ENCODE measurements at places on chromosomes 1 and 21.

DNA sequence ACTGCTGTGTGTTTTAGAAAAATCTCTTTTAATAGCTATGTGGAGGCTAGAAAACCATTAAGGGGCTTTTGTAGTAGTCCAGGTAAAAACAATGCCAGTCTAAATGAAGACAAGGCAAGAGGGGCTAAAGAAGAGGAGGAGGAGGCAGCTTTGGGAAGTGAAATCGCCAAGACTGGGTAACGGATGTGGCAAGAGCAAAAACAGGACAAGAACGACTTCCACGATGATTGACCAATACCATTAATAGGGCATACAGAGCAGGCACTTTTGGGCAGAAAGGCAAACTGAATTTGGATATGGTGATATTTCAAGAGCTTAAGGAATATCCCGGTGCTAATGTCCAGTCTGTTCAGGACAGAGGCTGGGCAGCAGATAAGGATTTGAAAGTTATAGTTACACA lies 22.0 kb downstream of the COA6 start:
- H3K4me3 ChIP-seq: no peak overlapping the region
- H3K4me1 ChIP-seq: peaks cover 29% of the 10 kb centered on the region
- H3K36me3 ChIP-seq: peaks cover 15% of the 10 kb centered on the region
- H3K27me3 ChIP-seq: no peaks in the 10 kb centered on the region
- no peak for DNase-seq
- no peak overlapping the region for H3K27ac ChIP-seq

DNA sequence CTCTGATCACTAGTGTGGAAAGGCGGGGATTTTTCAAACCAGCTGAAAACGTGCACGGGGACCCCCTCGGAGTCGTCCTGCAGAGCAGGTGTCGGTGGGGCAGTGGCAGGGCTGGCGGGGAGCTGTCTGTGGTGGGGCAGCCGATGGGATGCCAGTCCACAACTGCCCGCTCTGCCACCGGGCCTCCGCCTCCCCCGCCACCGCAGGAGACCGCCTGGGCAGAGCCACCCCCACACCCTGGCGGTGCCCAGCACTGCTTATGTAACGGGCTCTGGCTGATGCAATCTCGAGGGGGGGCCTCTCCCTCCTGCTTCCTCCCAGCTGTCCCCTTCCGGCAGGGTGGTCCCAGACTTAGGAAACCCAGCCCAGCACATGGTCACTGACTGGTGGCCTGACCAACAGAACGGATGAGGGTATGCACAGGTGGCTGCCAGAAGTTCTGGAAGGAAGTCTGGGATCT lies 9.3 kb downstream of the CHD5 start:
- no peak overlapping the region for H3K27ac ChIP-seq
- H3K4me1 ChIP-seq: no peaks in the 10 kb centered on the region
- DNase-seq: no peak

- no peak within 1 kb of the TSS for H3K27ac ChIP-seq
- peak; percentile 20 for DNase-seq
- no peaks in the 10 kb centered on the region for H3K36me3 ChIP-seq
- peak within 1 kb of the TSS; percentile 21 for H3K4me3 ChIP-seq
These were observed at the start of gene SGIP1 for GRCh38 chr1:66533804-66534740. Gene SGIP1, plus strand, starts transcription at chr1:66534153. Its CDS starts 206 bp downstream, at chr1:66534359.

GRCh38 chr1:6870086-6870485 lies 84.8 kb downstream of the CAMTA1 start:
- no peaks in the 10 kb centered on the region for H3K36me3 ChIP-seq
- no peak for DNase-seq
- H3K27ac ChIP-seq: no peak overlapping the region
- peaks cover 28% of the 10 kb centered on the region for H3K4me1 ChIP-seq
- H3K27me3 ChIP-seq: no peaks in the 10 kb centered on the region

- H3K4me3 ChIP-seq: no peak overlapping the region
- H3K27me3 ChIP-seq: peaks cover 17% of the 10 kb centered on the region
- no peak for DNase-seq
- no peaks in the 10 kb centered on the region for H3K4me1 ChIP-seq
- H3K27ac ChIP-seq: no peak overlapping the region
These were observed 113.8 kb upstream of the DNAH14 start for GRCh38 chr1:224815647-224816046.

DNA sequence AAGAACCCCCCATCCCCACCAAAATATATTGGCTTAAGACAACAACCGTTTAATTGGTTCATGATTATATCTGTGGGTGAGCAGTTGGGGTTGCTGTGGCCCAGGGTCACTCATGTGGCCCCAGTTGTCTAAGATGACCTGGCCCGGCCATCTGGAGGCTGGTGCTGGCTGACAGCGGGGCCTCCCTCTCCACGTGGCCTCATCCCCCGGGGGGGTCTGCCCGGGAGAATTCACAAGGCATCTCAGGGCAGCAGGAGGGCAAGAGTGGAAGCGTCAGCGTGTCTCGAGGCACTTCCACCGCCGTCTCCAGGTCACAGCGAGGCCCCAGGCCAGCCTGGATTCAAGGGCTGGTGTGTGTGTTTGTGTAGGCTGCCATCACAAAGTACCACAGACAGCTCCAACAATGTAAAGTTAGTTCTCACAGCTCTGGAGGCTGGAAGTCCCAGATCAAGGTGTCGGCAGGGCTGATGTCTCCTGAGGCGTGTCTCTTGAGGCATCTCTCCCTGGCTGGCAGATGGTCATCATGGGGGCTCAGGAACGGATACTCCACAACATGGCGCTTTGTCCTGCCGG lies 11.0 kb upstream of the UTS2 start:
- no peaks in the 10 kb centered on the region for H3K27me3 ChIP-seq
- H3K36me3 ChIP-seq: no peaks in the 10 kb centered on the region
- no peak overlapping the region for H3K27ac ChIP-seq
- no peaks in the 10 kb centered on the region for H3K4me1 ChIP-seq
- DNase-seq: no peak

GRCh38 chr1:169024800-169025271 lies 81.7 kb upstream of the ATP1B1 start:
- no peak for DNase-seq
- H3K4me1 ChIP-seq: no peaks in the 10 kb centered on the region
- H3K4me3 ChIP-seq: no peak overlapping the region
- H3K27ac ChIP-seq: no peak overlapping the region
- peaks cover 31% of the 10 kb centered on the region for H3K27me3 ChIP-seq

- no peaks in the 10 kb centered on the region for H3K4me1 ChIP-seq
- no peaks in the 10 kb centered on the region for H3K36me3 ChIP-seq
- DNase-seq: no peak
- no peaks in the 10 kb centered on the region for H3K27me3 ChIP-seq
- no peak overlapping the region for H3K4me3 ChIP-seq
These were observed 15.4 kb downstream of the ZP4 start for GRCh38 chr1:237875291-237875690.

DNA sequence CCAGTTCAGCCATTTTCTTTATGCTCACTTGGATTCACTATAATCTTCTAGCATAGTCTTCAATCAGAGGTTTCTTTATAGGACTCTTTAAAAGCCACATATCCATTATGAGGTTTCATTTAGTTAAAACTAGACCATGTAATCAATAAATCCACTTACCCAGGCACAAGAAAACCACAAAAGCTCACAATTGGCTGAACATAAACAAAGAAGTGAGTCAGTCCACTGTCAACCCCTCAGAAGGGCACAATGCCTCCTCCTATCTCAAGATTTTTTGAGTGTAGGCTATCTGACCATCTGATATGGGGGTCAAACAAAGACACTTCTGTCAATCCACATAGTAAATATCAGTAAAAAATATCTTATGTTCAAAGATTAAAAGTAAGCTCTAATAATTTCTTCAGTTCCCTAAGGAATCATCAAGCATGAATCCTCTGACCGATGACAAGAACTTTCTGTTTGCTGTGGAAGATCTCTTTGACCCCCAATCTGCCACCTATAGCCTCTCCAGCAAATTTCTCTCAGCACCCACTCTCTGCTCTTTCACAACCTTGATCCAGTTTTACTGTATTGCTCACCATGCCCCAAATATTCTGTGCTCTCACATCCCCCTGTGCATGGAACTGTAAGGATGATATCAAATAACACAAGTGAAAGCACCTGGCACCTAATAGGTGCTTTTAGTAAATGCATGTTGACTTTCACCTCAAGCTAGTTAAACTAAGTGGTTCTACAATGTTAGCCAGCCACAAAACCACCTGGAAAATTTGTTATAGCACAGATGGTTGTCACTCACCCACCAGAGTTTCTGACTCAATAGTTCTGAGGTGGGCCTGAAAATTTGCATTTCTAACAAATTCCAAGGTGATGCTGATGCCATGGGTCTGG lies 16.7 kb downstream of the RAB3B start:
- peaks cover 14% of the 10 kb centered on the region for H3K27me3 ChIP-seq
- H3K27ac ChIP-seq: no peak overlapping the region
- DNase-seq: no peak

GRCh38 chr1:184753608-184754475 lies 816 bp downstream of the EDEM3 start:
- H3K4me3 ChIP-seq: peak overlapping the region; percentile 82
- peak overlapping the region; percentile 91 for H3K27ac ChIP-seq
- H3K4me1 ChIP-seq: peaks cover 42% of the 10 kb centered on the region
- peak; percentile 62 for DNase-seq
- H3K36me3 ChIP-seq: peaks cover 13% of the 10 kb centered on the region

DNA sequence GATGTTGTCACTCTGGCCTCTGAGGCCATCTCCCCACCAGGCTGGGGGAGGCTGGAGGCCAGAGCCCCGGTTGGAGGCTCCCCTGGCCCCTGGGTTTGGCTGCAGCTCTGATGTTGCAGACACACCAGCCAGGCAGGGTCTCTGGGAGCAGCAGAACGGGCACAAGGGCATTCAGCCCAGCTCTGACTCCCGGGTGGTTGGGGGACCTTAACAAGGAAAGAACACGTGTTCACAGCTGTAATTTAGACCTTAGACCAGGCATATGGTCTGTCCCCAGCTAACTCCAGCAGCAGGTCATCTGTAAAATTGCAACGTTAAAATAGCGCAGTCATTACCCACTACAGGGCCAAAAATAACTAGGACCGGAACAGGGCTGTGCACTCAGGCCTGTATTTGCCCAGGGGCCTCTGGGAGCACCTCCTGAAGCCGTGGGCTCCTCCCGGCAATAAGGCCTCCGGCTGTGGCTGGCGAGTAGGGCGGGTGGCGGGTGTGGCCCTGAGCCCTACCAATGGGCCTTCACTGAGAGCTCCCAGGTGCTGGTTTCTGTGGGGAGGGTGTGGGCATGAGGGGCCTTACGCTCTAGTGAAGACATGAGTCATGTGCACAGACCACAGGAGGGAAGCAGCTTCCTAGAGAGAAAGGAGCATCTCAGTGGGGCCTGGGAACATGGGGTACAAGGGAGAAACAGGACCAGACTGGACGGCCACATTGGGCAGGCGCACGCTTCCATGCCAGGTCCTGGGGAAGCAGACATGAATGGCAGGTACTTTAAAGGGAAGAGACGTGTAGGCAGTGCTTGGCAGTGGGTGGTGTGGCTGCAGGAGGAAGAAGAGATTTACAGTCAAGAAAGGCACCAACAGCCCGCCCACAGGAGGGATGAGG lies 6.1 kb downstream of the LDLRAP1 start:
- H3K36me3 ChIP-seq: peaks cover 50% of the 10 kb centered on the region
- H3K4me1 ChIP-seq: peaks cover 92% of the 10 kb centered on the region
- H3K27me3 ChIP-seq: no peaks in the 10 kb centered on the region
- peak overlapping the region; percentile 65 for H3K4me3 ChIP-seq
- DNase-seq: peak; percentile 90

DNA sequence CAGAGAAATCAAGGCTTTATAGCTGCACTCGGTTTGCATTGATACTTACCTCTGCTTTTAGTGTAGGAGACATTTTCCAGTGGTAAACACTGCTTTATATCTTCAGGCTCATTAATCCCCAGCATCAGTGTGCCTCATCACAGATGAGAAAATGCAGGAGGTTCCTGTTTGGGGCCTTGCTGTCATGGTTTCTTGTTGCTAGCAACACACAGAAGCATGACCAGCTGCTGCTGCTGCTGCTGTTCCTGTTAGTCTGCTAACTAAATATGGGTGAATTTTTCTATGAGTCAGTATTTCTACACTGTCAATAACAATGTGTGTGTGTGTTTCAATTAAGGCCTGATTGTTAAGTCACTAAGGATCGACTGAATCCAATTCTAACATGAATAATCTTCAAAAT lies 85.8 kb upstream of the RGS1 start:
- no peaks in the 10 kb centered on the region for H3K36me3 ChIP-seq
- DNase-seq: no peak
- H3K4me3 ChIP-seq: no peak overlapping the region
- H3K27me3 ChIP-seq: no peaks in the 10 kb centered on the region
- no peaks in the 10 kb centered on the region for H3K4me1 ChIP-seq

GRCh38 chr1:205837382-205837970 lies 12.5 kb downstream of the PM20D1 start:
- no peaks in the 10 kb centered on the region for H3K4me1 ChIP-seq
- H3K4me3 ChIP-seq: no peak overlapping the region
- H3K27me3 ChIP-seq: peaks cover 9% of the 10 kb centered on the region
- no peaks in the 10 kb centered on the region for H3K36me3 ChIP-seq
- no peak for DNase-seq
- H3K27ac ChIP-seq: no peak overlapping the region

GRCh38 chr1:33021567-33022431 lies 14.9 kb downstream of the AK2 start:
- H3K27me3 ChIP-seq: no peaks in the 10 kb centered on the region
- no peak overlapping the region for H3K4me3 ChIP-seq
- no peak for DNase-seq
- peak overlapping the region; percentile 33 for H3K27ac ChIP-seq

GRCh38 chr1:163528710-163529348 lies 207.1 kb downstream of the NUF2 start:
- H3K4me3 ChIP-seq: no peak overlapping the region
- no peaks in the 10 kb centered on the region for H3K4me1 ChIP-seq
- H3K36me3 ChIP-seq: no peaks in the 10 kb centered on the region
- H3K27ac ChIP-seq: no peak overlapping the region
- peak; percentile 24 for DNase-seq
- no peaks in the 10 kb centered on the region for H3K27me3 ChIP-seq

- H3K36me3 ChIP-seq: no peaks in the 10 kb centered on the region
- DNase-seq: no peak
- no peak overlapping the region for H3K4me3 ChIP-seq
- H3K27me3 ChIP-seq: peaks cover 15% of the 10 kb centered on the region
These were observed 712 bp upstream of the LAMB3 start for GRCh38 chr1:209652873-209653401.

GRCh38 chr1:114509596-114510273 lies 1.3 kb downstream of the TRIM33 start:
- peak overlapping the region; percentile 76 for H3K27ac ChIP-seq
- peaks cover 66% of the 10 kb centered on the region for H3K4me1 ChIP-seq

DNA sequence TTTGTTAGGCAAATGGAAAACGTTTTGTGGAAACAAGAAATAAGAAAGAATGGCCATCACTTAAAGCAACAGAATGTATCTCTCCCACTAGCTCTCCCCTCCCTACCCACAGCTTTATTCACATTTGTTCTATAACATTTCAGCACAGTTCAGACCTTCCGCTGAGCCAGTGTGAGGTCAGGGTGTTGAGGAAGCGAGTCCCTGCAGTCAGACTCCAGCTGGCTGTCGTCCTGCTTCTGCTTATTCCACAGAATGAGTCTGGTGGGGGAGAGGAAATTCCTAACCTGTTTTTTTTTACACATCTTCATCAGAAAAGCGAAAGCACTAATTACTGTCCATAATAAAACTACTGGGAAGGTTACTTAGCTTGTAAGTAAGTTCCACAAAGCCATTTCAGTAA lies 39.0 kb downstream of the MRPL39 start:
- H3K4me1 ChIP-seq: peaks cover 72% of the 10 kb centered on the region
- H3K36me3 ChIP-seq: peaks cover 52% of the 10 kb centered on the region
- DNase-seq: no peak
- H3K27me3 ChIP-seq: no peaks in the 10 kb centered on the region

Data from activated naive CD4-positive, alpha-beta T cell treated with anti-CD3 and anti-CD28 coated beads, Interleukin-2, amount 10 ng/mL, durations not matched to agents 7 days and 5 days (primary cell).